ENCODE measurements at places on chromosomes 6 and 20.

DNA sequence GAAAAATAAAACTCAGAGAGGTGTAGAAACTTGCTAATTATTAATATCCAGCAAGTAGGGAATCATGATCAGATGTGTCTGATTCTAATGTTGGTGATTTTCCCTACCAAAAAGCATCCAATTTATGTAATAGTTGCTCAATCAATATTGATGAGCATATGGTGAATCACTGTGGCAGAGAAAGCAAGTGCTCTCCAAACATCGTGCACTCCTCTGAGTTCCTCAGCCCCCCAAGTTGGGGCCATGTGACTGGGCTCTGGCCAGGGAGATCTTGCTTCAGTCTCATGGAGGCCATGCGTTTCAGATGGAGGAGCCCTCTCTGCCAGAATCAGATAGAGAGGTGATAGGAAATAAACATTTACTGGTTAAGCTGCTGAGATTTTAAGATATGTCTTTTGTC, 133.2 kb upstream of the LY86 start:
- no peak for DNase-seq

- DNase-seq: no peak
Observed at GRCh38 chr20:24872291-24873024, 76.6 kb upstream of the CST7 start.

DNA sequence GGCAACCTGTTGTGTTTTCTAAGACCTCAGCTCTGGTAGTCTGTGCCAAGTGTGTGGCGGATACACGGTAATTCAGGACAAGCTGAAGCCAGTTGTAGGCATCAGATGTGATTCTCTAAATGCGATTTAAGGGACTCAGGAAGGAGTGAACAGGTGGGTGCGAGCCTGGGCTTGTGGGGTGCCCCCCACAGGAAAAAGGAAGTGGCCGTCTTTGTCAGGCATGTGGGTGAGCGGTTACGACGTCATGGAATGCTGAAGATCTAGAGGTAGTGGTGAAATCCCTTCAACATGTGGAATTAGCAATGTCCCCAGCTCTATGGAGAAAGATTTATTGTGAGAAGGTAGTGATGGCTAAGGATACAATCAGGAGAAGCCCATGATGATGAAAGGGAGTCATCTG, 95.1 kb upstream of the EXOC2 start:
- DNase-seq: no peak

DNA sequence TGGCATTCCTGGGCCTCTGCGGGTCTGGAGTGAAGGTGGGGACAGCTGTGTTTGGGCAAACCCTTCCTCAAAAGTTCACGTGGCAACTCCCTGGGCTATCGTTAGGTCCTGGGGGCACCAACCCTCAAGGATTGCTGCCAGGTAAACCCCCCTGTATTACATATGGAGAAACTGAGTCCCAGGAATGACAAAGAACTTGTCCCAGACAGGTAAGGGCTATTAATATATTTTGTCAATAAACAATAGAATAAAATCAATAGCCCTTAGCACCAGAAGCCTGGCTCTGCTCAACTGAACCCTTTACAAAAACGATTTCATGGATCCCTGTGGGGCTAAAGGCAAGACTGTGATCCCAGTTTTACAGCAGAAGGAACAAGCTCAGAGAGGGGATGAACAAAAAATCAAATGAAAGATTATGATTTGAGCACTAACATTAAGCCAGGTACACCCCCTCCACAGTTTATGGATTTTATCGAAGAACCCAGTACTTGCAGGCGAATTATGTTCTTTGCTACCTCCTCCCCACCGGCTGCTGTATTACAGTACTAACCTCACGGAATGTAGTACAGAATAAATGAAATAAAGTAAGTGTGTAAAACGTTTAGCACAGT, 2.7 kb downstream of the ID1 start:
- no peak for DNase-seq

- DNase-seq: no peak
Observed at GRCh38 chr6:93238632-93239031, 180.7 kb downstream of the EPHA7 start.

GRCh38 chr20:22910287-22910852, 124.7 kb upstream of the SSTR4 start:
- no peak for DNase-seq

DNA sequence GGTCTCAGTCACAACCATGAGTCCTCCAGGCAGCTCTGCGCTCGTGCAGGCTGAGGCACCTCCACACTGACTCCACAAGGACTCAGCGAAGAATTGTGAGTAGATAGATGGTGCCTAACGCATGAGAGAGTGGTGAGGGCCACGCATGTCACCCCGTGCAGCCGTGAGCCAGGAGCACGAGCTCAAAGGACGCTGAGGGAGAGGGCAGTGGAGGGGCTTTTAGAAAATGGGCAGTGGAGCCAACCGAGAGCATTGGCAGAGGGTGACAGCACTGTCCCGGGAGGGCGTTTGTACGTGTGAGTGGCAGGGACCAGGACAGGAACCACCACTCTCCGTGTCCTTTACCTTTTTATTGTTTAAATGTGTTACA, 105.6 kb downstream of the PSMB1 start:
- no peak for DNase-seq

DNA sequence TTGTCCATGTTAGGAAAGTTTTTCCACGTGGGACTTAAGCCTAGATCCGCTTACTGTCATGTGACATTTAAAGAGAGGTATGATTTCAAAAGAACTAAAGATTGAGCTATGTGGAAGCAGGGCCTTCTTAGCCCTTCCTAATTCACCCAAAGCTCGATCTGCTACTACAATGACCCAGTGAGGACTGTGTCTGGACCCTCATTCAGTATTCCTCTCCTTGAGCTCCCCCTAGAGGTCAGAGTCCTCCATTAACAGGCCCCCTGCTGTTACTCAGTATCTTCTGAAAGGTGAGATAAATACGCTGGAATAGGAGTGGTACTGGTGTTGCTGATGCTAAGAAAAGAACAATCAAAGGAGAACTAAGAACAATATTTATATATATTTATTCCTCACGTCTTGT, 414.0 kb downstream of the GJA1 start:
- no peak for DNase-seq

GRCh38 chr6:4957521-4958231, 46.2 kb downstream of the RPP40 start:
- no peak for DNase-seq

- DNase-seq: no peak
Observed at GRCh38 chr20:10665027-10665561, 8.7 kb downstream of the JAG1 start.

GRCh38 chr6:84639396-84639795, 125.0 kb downstream of the TBX18 start:
- DNase-seq: no peak

GRCh38 chr6:37239526-37239925, 18.0 kb upstream of the TBC1D22B start:
- no peak for DNase-seq

DNA sequence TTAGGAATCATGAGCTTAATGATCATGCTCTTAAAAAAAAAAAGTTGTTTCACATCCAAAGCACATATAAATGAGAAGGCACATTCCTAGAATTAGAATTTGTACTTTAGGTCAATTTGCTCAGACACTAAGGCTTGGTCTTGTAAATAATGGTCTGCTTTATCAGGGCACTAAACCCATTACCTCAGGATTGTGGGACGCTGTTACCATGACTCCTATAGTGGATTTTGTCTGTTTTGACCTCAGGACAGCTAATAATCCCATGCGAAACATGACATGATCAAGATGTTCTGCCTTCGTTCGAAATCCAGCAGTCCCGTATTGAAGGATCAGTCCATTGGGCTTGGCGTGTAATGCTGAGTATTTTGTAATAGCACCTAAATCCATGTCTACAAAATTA, 2.4 kb downstream of the PGM3 start:
- DNase-seq: no peak

DNA sequence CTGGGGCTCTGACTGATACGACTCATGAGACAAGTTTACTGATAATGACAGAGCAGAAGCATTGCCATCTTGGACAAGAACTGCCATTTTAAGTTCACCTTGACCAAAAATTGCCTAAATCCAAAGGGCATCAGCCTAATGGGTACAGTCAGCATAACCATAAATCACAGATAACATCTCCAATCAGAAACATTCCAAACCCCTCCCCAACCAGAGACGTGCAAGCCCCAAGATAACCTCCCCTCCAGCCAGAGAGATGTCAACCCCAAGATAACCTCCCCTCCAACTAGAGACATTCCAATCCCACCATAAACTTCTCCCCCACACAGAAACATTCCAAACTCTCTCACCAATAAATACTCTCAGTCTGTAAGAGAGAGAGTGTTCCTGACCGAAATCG, 10.5 kb downstream of the GPLD1 start:
- no peak for DNase-seq

DNA sequence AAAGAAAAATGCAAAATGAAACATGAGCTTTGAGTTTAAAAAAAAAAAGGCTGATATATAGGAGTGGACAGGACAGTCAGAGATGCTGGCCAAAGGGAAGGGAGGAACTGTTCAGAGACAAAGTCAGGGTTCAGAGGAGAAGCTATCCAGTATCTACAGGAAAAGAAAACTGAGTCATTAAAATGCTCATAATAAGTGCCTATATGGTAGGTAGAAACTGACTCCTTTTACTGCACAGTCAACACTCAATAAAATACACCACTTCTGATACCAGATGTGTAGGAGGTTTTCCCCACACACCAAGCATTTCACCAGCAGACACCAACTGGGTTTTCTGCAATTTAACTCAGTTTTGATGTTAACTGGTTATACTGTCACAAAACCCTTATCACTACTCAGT, 32.9 kb downstream of the FRK start:
- DNase-seq: no peak
